HepG2 (cell line): ENCODE measurements at places on chromosomes 3 and 15. TPM values are rescaled to one million over a fixed set of nuclear protein-coding genes. Genes with fewer than 3 reads are reported as not detected.

- no peak for DNase-seq
These were observed 63.9 kb downstream of the NFKBIZ start for GRCh38 chr3:101913168-101913567.

- no peak for DNase-seq
These were observed 62.7 kb downstream of the B3GNT5 start for GRCh38 chr3:183315739-183316138.

Gene CADPS
- total RNA-seq = not detected in 2 replicates

GRCh38 chr3:119494597-119494996, 3.8 kb upstream of the TIMMDC1 start:
- no peak for DNase-seq

Gene GHRL
- 0.09 TPM in 1 of 2 replicates, not detected in the other for total RNA-seq

Gene RLBP1
- total RNA-seq = not detected in 2 replicates

Gene ZMYND10
- total RNA-seq = 0.49 and 0.60 TPM in 2 replicates

DNA sequence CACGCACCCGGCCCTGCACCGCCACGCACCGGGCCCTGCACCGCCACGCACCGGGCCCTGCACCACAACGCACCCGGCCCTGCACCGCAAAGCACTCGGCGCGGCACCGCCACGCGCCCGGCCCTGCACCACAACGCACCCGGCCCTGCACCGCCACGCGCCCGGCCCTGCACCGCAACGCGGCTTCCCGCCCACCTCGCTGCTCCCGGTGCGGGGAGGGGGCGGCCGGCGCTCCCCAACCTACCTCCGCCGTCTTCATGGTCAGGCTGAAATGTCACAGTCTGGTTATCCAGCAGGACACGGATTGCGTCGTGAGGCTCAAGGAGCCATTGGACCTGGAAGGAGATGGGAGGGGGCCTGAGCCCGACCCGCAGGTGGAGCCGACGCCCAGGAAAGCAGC, 41.8 kb downstream of the MUC20 start:
- DNase-seq = no peak

- no peak for DNase-seq
These were observed 597.8 kb downstream of the FGF12 start for GRCh38 chr3:192129586-192129985.

- DNase-seq = no peak
These were observed 73.9 kb upstream of the PRICKLE2 start for GRCh38 chr3:64299206-64299605.

DNA sequence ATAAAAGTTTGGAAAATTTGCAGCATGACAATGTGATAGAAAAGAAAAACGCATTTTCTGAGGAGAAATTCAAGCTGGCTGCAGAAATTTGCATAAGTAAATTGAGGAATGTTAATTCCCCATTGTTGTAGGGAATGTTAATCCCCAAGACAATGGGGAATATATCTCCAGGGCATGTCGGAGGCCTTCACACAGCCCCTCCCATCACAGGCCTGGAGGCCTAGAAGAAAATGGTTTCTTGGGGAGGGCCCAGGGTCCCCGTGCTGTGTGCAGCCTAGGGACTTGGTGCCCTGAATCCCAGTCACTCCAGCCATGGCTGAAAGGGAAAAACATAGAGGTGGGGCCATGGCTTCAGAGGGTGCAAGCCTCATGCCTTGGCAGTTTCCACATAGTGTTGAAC, 101.1 kb downstream of the BOC start:
- no peak for DNase-seq
